Stimulated activated CD8-positive, alpha-beta memory T cell treated with anti-CD3 and anti-CD28 coated beads, Interleukin-7, amount 100 ng/mL, for 48 hours (primary cell): ENCODE measurements at places on chromosomes 1 and 21.

- no peak for DNase-seq
Observed at GRCh38 chr1:37661401-37661800, 26.7 kb upstream of the RSPO1 start.

- no peak for DNase-seq
Observed at GRCh38 chr1:4128616-4129015, 228.5 kb upstream of the C1orf174 start.

DNA sequence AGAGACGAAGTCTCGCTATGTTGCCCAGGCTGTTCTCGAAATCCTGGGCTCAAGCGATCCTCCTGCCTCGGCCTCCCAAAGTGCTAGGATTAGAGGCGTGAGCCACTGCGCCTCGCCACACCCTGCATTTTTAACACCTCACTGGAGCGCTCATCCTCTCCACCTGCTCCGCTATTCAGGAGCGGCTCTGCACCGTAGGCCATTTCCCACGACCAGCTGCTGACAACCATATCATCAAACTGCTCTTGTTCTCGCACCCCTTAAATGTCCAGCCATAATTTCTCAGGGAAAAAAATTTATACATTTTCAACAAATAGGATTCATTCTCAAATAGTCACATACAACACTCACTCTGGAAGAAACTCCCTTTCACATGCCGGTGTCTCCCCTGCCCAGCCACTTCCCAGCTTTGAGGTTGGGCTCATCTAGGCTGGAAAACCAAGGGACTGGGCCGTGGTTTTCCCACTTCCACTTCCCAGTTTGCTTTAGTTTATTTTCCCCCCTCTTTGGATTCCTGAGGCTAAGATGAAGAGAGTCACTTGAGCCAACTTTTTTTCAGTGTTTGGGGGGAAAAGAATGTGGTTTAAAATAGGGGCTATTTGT is 639 bp upstream of the IPO9 start:
- no peak for DNase-seq

DNA sequence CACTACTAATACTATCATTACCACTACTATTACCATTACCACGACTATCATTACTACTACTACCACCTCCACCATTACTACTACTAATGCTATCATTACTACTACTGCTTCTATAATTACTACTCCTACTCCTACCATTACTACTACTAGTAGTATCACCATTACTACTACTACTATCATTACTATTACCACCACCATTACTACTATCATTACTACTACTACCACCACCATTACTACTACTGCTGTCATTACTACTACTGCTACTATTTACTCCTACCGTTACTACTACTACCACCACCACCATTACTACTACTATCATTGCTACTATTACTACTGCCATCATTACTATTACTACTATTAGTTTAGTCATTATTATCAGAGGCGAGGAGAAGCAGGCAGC is 140.9 kb upstream of the KCNJ15 start:
- DNase-seq: no peak

GRCh38 chr1:153827168-153827964 is 52.2 kb downstream of the SLC27A3 start:
- no peak for DNase-seq

DNA sequence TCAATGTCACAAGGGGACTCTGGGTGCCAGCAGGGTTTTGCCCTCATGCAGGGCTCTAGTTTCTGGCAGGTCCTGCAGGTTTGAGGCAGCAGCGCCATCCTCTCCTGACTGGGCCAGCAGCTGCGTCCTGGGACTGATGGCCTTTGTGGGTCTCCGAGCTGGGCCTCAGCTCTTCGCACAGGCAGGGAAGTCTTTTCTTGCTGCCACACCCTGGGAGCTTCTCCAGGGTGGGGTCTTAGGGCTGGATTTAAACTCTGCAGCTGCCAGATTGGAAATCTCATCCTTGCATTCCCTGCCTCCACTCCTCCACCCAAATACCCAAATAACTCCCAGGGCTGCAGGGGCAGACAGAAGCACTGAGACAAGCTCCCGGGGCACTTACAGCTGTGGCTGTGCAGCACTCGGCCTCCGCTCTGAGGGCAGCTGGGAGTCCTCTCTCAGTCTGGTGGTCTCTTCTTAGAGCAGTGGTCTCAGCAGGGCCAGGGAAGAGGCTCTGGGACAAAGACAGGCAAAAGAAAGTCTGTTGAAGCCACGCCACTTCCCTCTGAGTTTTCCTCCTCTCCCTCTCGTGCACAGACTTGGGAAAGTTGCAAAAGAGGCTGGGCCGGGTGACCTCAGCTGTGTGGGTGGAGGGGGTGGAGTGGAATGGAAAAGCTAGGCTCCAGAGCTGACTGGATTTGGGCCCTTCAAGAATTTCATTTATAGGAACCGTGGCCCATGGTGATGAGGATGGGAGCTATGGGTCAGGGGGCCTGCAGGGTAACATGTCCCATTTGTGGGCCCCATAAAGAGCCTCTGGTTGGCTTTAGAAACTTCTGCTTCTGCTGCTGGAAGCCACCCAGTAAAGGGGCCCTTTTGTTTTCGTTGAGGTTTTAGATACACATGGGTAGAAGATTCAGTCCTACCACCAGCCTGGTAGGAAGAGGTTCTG is at the start of gene RAB7B:
TSS of gene RAB7B (minus strand) at position 525 of the 931 bp plus-strand sequence. CDS start 9,260 bp downstream, outside the sequence.
- DNase-seq: no peak

GRCh38 chr1:159005676-159006075 is 4.0 kb upstream of the IFI16 start:
- DNase-seq: no peak
